Stimulated activated CD4-positive, alpha-beta T cell treated with anti-CD3 and anti-CD28 coated beads, Interleukin-12 subunit alpha, Interleukin-12 subunit beta, amount 100 ng/mL, for 4 hours (primary cell): ENCODE measurements at places on chromosomes 2 and 18.

- DNase-seq, result no peak
Observed at GRCh38 chr2:11657646-11658045, 12.3 kb downstream of the NTSR2 start.

DNA sequence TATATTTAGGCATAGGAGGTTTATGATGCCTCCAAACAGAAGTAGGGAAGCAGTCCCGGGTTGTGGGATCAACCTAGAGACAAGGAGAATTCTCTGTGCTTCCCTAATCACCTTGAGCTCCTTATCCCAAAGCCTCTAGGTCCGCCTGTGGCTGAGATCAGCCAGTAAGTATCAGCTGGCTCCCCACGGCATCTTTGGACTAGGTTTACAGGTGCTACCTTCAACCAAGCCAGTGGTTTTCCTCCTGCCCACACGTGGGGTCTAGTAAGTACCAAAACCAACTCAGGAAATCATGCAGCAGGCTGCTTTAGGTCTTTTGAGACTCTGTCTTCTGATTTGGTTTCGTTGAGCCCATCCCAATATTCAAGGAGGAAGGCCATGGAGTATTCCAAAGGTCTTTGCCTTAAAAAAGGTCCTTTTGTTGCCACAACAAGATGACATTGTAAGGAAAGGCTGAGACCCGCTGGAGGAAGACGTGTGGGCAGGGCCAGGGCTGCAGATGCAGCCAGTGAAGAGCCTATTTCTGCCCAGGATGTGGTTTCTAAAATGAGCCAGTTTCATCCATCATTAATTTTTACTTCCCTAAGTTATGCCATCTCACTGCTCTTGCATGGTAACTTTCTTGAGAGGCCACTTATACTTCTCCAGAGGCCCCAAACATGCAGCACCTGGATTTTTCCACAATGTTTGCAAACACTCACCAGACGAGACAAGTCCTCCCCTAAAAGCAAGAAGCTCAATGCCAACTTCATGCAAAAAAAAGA is 248.7 kb downstream of the RNF152 start:
- DNase-seq, result no peak

GRCh38 chr18:42437646-42438045 is 482.6 kb downstream of the PIK3C3 start:
- no peak for DNase-seq

DNA sequence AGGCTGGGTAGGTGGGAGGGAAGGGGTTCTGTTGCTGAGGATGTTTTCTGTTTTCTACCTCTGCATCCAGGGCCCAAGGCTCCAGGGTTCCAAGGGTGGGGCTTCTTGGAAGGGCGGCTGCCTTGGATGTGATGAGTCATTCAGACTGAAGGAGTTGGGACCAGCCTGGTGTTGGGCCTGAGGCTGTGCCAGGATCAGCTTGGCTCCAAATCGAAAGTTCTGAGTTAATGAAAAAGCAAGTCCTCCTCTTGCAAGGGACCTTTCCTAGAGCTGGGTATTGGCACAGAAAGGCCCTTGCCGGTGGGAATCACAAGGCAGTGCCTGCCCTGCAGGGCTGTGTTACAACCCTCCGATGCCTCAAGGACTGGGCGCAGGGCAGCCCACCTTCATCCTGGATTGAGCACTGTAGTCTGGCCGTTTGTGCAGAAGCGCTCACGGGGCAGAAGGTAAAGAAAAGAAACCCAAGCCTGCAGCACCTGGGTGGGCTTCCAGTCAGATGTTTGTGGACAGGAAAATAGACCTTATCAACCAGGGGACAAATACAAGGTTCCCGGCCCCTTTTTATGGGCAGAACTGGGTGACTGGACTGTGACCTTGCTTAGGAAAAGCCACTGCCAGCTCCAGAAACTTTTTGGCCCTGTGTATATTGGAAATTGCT is 52.5 kb upstream of the MCFD2 start:
- no peak for DNase-seq

DNA sequence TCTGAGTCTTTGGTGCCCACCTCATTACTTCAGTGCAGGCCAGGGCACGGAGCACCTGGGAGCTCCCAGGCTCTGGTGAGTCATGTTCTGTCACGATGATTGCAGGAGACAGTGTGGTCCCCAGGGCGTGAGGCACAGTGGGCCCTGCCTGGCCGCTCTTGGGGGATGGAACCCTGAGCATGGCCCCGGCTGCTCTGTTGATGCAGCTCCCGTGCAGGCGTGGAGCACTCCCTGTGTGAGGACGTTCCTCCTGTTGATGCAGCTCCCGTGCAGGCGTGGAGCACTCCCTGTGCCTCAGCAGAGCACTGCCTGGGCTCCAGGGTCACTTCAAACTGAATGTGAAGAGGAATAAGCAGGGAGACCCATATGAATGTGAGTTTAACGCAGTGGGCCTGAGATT is 30.1 kb downstream of the COPS9 start:
- DNase-seq, result no peak

DNA sequence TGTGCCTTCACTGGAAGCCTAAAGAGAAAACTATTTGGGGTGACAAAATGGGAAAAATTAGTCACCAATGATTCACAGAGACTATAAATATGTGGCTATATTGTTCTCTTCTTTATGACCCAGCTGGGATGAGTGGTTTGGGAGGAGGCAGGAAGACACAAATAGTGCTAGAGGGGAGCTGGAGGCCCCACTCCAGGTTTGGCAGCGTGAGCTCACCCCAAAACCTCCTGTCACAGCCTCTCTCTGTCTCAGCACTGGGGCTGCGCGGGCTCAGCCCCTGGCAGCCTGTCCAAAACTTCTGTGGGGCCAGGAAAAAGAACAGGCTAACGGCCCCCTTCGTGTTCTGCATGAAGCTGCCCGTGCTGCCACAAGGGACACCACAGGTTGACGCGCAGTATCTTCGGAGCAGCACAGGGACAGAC is 73.2 kb upstream of the LCLAT1 start:
- no peak for DNase-seq

- DNase-seq, result no peak
Observed at GRCh38 chr2:17600556-17601204, 60.2 kb downstream of the VSNL1 start.

- no peak for DNase-seq
Observed at GRCh38 chr2:138512672-138513071, 11.1 kb downstream of the SPOPL start.

GRCh38 chr2:56167616-56168562 is 15.9 kb upstream of the CCDC85A start:
- no peak for DNase-seq

GRCh38 chr2:138012968-138013367 is 48.7 kb downstream of the HNMT start:
- DNase-seq, result no peak

GRCh38 chr2:210955591-210955990 is 399.2 kb downstream of the CPS1 start:
- DNase-seq, result no peak

DNA sequence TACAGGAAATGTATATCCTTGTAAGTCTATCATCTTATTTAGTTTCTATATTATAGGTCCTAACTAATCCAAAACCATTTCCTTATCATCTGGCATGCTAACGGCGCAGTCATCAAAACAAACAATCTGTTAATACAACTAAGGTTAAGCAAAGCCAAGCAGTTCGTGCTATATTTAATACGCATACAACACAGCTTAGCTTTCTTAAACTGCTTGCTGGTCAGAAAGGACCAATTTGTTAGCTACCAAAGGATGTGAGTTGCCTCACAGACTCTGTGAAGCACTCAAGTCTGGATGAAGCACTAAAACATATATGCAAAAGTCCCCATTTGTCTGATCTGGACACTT is 67.0 kb downstream of the ZEB2 start:
- DNase-seq, result no peak

DNA sequence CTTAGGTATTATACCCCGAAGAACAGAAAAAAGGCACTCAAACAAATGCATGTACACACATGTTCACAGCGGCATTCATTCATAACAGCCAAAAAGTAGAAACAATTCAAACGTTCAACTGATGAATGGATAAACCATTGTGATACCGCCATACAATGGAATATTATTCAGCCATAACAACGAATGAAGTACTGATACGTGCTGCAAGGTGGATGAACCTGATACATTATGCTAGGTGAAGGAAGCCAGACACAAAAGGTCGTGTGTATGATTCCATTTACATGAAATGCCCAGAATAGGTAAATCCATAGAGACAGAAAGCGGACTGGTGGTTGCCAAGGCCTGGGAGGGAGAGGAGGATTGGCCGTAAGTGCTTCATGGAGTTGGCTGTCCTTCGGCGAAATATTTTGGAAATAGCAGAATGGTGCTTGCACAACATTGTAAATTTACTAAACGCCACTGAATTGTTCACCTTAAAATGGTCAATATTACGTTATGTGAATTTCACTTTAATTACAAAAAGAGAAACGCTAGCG is 750 bp upstream of the RMP24 start:
- DNase-seq, result no peak

DNA sequence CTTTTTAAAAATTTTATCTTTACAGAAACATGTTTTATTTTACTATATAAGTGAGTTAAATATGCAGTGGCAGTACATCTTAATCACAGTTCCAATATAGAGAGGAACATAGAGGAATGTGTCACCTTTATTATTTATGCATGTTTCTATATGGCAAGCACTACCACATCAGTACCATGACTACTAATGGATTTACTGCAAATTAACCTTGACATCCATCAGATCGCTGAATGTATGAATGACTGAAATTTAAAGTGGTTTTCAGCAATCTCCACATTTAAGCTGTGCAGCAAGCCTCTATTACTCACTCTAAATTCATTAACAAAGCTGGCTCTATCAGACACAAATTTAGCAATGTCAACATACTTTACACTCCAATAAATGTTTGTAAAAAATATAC is 790.6 kb downstream of the NRXN1 start:
- DNase-seq, result no peak

GRCh38 chr2:61431345-61431744 is 39.5 kb downstream of the USP34 start:
- no peak for DNase-seq

- no peak for DNase-seq
Observed at GRCh38 chr2:240435457-240435947, at the start of gene GPC1. Gene GPC1, plus strand, starts transcription at chr2:240435663. Its CDS starts 256 bp downstream, at chr2:240435919.

GRCh38 chr2:36756438-36756837 is 59.9 kb downstream of the VIT start:
- DNase-seq, result no peak

- no peak for DNase-seq
Observed at GRCh38 chr2:195414537-195415100, 242.4 kb upstream of the SLC39A10 start.

DNA sequence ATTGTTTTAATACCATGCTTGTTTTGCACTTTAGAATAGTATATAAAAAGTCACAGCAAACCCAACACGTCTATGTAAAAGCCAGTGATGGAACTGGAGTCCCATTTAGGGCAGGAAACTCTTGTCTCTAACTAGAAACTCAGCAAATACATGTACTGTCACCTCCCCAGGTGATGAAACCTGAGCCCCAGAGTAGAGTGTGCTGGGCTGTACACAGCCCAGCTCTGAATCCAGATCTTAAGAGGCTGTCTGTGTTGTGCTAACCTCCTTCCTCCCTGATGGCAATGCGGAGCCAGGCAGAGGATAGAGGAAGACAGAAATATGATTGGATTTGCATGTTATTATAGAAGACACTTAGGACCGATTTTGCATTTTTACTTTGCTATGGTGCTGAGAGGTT is 317.5 kb upstream of the TRIB2 start:
- no peak for DNase-seq

DNA sequence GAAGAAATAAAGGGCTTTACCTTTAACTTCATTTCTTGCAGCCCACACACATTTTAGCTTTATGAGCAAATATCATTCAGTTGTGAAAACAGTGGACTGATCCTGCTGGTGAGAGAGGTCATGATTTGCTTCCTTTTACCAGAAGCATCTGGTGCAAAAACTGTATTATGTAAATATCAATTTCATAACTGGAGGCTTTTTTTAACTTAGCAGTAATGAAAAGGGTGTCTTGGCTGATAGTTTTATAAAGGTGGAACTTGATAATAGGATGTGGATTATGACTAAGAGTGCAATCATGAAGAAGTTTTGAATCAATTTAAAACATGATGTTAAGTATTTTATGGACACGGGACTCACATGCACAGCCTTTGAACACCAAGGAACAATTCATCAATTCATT is 304.4 kb downstream of the GULP1 start:
- DNase-seq, result no peak

- no peak for DNase-seq
Observed at GRCh38 chr2:3059141-3059925, 318.3 kb downstream of the EIPR1 start.

DNA sequence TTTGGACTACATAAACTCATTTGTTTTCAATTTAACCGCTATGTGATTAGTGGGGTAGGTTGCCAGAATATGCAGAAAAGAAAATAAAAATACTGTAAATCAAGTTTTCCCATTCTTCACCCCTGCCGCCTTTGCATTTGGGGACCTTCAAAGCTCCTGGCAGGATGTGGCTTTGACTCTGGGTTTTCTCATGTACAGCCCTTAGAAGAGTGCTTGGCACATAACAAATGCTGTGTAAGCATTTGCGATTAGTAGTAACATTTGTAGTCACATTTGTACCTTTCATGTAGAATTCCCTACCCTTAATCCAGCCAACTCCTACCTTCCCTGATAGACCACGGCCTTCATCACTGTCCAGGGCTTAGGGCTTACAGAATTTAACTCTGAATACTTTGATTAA is 262.6 kb downstream of the MREG start:
- DNase-seq, result no peak

GRCh38 chr2:230828272-230828961 is 36.3 kb upstream of the ITM2C start:
- DNase-seq, result no peak

DNA sequence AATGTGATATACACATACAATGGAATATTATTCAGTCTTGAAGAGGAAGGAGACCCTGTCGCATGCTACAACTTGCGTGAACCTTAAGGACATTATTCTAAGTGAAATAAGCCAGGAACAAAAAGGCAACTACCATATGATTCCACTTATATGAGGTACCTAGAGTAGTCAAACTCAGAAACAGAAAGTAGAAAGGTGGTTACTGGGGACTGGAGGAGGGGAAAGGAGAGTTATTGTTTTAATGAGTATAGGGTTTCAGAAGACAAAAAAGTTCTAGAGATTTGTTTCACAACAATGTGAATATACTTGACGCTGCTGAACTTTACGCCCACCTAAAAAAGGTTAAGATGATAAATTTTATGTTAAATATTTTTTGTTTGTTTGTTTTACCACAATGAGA is 47.0 kb downstream of the CXCR4 start:
- no peak for DNase-seq
